CD8-positive, alpha-beta memory T cell (primary cell): ENCODE measurements at places on chromosomes 3 and 15. TPM values are rescaled to one million over a fixed set of nuclear protein-coding genes. Genes with fewer than 3 reads are reported as not detected.

Gene COL6A5
- total RNA-seq: not detected

Gene PLSCR2
- not detected for total RNA-seq

Gene FSTL1
- 0.53 TPM for total RNA-seq

Gene GOLGA8H
- total RNA-seq: not detected

Gene ENTPD3
- not detected for total RNA-seq

Gene TMEM158
- 0.13 TPM for total RNA-seq

Gene IQCH
- 1.3 TPM for total RNA-seq

Gene ARNT2
- total RNA-seq: 0.13 TPM

Gene THSD4
- not detected for total RNA-seq

Gene UROC1
- total RNA-seq: not detected

Gene CORO2B
- not detected for total RNA-seq

Gene OR5K2
- not detected for total RNA-seq

DNA sequence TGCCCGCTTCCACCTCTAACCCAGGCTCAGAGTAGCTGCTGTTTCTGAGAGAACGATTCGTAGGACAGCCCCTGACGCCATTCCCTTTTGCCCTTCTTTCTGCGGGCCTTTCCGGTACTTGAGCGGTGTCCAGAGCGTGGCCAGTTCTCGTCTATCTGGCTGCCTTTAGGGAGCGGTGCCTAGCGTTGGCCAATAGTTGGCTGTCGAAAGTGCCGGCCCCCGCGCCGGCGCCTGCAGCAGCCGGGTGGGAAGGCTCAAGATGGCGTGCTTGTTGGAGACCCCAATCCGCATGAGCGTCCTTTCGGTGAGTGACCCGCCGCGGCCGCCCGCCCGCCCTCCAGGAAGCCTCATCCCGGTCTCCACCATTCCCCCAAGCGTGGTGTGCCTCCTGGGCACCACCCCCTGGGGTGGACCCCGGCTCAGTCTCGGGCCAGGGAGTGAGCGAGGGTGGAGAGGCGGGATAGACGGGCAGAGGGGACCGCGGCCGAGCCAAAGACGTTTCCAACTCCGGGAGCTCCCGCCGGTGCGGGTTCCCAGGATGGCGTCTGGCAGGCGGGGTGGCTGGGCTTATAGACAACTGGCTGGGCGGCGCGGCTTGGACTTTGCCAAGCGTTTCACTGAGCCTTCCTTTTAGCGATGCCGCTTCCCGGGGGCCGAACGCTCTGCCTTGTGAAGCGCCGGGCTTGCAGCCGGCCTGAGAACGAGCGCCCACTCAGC, at the start of gene ARMC8:
Gene ARMC8 (plus strand): TSS at position 6 of the 717 bp plus-strand sequence. CDS start 254 bp downstream, at position 260.
- no peak for DNase-seq

DNA sequence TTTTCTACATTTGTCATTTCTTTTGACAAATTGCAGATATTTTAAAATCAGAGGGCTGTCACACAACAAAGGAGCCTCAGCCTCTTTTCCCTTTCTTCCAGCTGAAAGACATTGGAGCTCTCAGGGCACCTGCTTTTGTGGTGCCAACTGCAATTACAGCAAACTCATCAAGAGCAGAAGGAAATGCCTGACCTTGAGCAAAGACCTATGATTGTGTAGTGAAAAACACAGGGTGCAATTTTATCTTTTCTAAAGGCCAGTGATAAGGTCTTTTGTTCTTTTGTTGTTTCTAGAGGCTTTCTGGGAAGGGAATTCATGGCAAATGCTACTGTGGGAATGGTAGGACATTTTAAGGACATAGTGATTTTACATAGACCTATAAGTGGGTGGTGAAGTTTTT, 214.3 kb downstream of the OXSM start:
- DNase-seq: no peak

GRCh38 chr15:32966512-32966911, 228.0 kb downstream of the FMN1 start:
- DNase-seq: no peak

DNA sequence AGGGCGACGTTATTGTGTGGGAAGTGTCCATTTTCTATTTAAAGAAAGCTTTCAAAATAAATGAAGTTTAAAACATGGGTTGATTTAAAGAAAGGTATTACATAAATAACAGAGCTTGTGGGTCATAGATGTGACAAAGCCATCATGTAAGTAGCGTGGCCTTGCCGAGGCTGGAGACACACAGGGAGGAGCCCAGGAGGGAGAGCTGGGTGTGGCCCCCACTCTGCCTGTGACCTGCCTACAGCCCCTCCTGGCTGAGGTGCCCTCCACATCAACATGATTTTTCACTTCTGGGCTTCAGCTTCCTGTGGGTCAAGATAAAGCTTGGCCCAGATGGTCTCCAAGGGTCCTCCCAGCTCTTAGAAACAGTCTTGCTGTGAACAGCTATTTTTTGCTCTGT, 12.5 kb upstream of the MGLL start:
- no peak for DNase-seq

DNA sequence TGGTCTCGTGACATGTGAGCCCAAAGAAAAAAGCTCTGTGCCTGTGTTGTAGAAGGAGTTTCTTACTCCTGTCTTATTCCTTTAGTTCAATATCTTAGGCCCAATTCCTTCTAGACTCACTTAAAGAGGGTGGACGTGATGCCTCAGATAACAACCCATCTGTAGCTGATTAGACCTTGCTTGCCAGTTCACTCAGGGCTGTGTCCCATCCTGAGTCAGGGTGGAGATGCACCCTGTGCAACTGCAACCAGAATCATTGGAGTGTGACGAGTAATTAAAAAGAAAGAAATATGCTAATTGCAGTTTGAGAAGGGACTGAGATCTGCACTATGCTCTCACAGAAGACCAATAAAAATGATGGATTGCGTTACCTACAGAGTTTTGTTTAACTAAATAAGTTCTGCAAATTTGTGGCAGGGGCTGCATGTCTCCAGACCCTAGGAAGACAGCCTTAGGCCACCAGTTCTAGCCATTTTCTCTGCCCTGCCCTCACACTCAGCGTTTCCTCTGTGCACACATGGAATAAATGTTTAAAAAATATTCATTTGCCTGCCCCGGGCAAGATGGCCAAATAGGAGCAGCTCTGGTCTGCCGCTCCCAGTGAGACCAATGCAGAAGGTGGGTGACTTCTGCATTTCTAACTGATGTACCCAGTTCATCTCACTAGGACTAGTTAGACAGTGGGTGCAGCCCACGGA, 83.0 kb downstream of the MOBP start:
- no peak for DNase-seq

- DNase-seq: no peak
These were observed 151.2 kb upstream of the CDIN1 start for GRCh38 chr15:36428102-36428845.

- no peak for DNase-seq
These were observed 43.2 kb upstream of the FGD5 start for GRCh38 chr3:14775563-14775962.

- no peak for DNase-seq
These were observed 38.4 kb downstream of the LIMD1 start for GRCh38 chr3:45632956-45633355.

- DNase-seq: no peak
These were observed 23.3 kb downstream of the RASGRF1 start for GRCh38 chr15:79067072-79067833.

- DNase-seq: no peak
These were observed 189.4 kb downstream of the FEZF2 start for GRCh38 chr3:62183969-62184368.

- DNase-seq: no peak
These were observed 77.6 kb upstream of the NDN start for GRCh38 chr15:23764716-23765115.

DNA sequence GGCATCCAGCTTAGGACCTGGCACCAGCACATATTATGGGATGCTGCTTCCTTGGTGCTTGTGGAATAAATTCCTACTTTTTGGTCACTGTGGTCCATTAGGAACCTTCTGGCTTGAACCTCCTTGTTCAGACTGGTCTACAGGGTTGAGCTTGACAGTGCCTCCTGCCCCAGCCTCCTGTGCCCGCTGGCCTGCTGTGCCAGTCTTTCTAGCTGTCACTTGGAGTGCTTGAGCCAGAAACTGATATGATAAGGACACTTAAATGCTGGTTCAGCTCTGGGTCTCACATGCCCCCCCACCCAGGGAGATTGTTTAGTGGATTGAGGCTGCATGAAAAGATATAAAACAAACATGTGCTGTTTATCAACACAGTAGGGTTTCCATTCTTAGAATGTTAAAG, 147.8 kb downstream of the SLCO3A1 start:
- DNase-seq: no peak

DNA sequence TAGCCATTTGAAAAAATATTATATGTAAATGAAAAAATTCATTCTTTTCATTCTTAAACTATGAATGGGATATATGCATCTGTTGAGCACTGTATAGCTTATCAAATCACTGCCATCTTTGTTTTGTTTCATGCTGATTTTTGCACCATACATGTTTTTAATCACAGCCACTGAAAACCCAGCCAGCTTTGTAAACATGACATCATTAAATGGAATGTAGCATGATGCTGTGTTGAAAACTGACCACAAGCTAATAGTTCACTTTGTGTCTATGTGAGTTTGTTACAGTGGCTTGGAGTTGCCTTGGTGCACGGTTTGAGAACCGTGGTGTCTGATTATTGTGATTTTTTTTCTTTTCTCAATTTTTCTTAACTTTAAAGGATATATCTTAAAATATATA, 75.7 kb downstream of the GMPS start:
- no peak for DNase-seq

DNA sequence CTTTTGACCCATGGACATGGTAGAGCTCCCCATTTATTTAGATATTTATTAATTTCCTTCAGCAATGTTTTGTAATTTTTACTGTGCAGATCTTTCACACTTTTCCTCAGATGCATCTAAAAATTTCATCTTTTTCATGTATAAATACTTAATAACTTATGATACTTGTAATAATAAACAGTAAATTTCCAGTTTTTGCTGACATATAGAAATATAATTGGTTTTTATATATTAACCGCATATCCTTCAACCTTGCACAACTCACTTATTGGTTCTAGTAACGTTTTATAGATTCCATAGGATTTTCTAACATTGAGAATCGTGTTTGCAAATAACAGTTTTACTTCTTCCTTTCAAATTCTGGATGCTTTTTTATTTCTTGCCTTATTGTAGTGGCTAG, 3.5 kb upstream of the ZNF621 start:
- no peak for DNase-seq

DNA sequence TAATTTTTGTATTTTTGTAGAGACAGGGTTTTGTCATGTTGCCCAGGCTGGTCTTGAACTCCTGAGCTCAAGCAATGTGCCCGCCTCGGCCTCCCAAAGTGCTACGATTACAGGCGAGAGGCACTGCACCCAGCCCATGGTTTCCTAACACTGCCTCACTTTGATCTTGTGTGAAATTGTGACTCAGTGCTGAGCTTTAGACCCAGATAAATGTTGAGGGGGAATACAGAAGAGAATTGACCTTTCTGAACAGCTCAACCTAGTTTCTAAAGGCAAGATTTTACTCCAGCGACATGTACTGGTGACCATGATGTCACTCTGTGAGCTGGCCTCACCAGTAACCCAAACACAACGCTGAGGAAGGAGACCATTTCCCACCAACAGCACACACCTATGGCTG, 73.5 kb downstream of the ATP1B3 start:
- no peak for DNase-seq

DNA sequence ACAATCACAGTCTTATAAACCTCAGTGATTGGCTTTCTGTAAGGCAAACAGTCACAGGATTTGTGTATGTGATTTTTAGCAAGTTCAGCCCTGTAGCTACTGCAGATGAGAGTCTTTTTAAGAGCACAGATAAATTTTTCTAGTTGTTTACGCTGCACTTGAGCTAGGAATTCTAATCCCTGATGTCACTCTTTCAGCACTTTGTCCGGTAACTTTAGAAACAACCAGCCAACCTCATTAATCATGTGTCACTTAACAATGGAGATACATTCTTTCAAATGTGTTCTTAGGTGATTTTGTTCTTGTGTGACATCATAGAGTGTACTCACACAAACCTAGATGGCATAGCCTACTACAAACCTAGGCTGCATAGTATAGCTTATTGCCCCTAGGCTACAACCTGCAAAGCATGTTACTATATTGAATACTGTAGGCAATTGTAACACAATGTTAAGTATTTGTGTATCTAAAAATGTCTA, 36.8 kb upstream of the GOLGA6L2 start:
- no peak for DNase-seq

DNA sequence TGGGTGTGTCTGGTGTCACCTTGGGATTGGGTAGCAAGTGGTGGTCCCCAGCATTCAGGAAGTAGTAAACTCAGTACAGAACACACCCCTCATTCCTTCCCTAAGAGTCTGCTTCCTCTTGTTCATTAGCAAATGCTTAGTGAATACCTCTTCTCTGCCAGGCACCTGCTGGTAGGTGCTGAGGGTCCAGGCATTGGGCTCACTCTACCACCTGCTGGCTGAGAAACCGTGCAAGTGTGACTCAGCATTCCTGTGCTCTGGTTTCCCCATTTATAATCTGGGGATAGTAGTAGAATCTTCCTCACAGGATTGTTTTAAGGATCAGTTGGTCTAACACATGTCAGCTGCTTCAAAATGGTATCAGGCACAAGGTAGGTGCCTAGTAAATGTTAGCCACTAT, 4.8 kb downstream of the SHF start:
- DNase-seq: no peak

DNA sequence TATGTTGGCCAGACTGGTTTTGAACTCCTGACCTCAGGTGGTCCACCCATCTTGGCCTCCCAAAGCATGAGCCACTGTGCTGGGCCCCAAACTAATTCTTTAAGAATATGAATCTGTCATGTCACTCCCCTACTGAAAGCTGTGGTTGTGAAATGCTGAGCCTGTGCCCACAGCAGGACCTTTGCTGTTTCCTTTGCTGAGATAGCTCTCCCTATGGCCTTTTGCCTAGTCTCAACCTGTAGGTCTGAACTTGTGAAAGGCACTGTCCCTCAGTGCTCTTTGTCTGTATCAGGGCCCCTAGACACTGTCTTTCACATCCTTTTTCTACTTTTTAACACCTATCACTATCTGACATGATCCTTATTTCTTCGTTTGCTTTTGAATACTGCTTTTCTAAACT, 62.7 kb upstream of the CCR4 start:
- no peak for DNase-seq

GRCh38 chr3:13047296-13048165, 25.7 kb downstream of the IQSEC1 start:
- no peak for DNase-seq

DNA sequence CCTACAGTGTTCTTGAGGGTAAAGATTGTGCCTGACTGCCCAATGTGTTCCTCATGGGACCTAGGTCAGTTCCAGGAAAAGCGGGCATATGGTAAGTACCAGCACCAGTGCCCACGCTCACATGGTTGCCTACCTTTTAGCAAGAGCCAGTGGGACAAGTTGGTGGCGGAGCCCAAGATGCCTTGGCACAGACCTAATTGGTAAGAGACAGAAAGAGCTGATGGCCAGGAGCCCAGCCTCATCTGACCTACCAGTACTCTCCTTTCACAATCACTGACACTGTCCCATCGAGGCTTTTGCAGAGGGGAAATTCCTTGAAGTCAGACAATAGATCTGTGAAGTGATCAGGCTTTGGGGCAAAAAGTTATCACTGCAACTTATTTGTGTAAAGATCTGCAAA, 98.4 kb upstream of the BCL6 start:
- no peak for DNase-seq
